ENCODE measurements at places on chromosomes 3 and 15.

GRCh38 chr3:71488391-71488809 is 95.1 kb downstream of the FOXP1 start:
- DNase-seq, result no peak

GRCh38 chr3:12629560-12629959 is 34.4 kb downstream of the RAF1 start:
- no peak for DNase-seq

DNA sequence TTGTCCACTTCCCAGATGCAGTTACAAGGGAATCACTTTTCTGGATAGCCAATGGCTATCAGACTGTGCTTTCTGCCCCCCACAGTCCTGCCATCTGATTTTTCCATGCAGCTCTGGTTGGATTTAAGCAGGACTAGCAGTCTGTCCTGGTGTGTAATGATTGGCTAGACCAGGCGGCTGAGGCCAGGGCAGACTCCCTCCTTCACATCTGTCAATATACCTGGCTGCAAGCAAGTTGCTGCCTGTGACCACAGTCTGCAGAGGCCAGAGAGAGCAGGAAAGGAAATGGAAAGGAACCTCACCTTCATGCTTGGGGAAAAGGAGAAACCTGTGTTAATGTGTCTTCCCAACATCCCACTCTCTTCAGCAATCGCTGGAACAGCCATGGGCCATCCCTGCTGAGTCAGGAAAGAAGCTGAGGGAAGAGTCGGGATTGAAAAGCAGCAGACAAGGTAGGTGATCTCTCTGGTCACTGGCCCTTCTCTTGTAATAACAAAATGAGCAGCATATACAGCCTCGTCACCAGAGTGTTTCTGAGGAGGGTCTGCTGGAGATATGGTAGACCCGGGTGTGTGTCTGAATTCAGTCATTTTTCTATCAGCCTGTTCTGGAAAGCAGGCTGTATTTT is 126.7 kb upstream of the PHLDB2 start:
- DNase-seq, result no peak

- peak; percentile 52 for DNase-seq
These were observed 109.4 kb upstream of the SMAD3 start for GRCh38 chr15:66955871-66956585.

DNA sequence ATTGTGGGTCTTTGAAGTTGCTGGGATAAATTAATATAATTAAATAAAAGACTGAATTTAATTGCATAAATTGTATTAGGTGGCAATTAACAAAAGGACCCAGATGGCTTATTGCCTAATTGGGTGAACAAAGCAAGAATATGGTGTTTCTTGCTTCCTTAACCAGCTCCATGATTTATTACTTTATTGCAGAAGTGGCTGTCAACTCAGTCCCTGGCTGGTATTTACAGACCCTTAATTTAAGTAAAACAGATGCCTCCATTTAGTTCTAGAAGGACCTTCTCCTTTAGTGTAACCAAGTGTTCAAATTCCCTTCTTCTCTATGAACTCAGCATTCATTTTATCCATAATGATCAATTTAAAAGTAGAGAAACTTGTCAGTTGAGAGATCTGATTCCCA is 35.1 kb downstream of the DPH3 start:
- no peak for DNase-seq

Data from suppressor macrophage treated with lipopolysaccharide for 1 hour (primary cell).